Immature natural killer cell (primary cell): ENCODE measurements at places on chromosomes 16 and 17.

DNA sequence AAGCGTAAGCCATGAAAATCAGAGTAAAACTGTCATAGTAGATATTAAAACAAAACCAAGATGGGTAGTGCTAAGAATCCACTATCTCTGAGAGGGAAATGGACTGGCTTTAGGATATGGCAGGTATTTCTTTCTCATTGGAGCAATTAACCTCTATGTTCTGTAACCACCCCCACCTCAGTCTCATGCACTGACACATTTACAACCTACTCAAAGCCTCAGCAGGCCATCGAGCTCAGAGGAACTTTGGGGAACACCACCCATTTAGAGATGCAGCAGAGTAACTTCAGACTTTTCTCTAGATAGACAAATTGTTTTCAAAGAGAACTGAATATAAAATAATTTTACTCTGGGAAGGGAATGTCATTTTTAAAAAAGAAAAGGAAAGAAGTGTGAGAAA lies 615.8 kb upstream of the ZFHX3 start:
- no peak overlapping the region for H3K27ac ChIP-seq
- DNase-seq = no peak
- H3K4me3 ChIP-seq = no peak overlapping the region
- H3K4me1 ChIP-seq = no peaks in the 10 kb centered on the region

GRCh38 chr17:78725448-78726021 lies 56.5 kb downstream of the CYTH1 start:
- H3K27ac ChIP-seq = peak overlapping the region; percentile 95
- H3K4me1 ChIP-seq = peaks cover 93% of the 10 kb centered on the region
- no peaks in the 10 kb centered on the region for H3K36me3 ChIP-seq
- H3K4me3 ChIP-seq = peak overlapping the region; percentile 76
- DNase-seq = peak; percentile 50

GRCh38 chr16:53598511-53599275 lies 95.7 kb upstream of the AKTIP start:
- H3K4me3 ChIP-seq = no peak overlapping the region
- H3K27me3 ChIP-seq = peaks cover 2% of the 10 kb centered on the region
- H3K27ac ChIP-seq = no peak overlapping the region

- no peak overlapping the region for H3K4me3 ChIP-seq
- no peaks in the 10 kb centered on the region for H3K27me3 ChIP-seq
- H3K36me3 ChIP-seq = no peaks in the 10 kb centered on the region
- no peak overlapping the region for H3K27ac ChIP-seq
These were observed 129.7 kb upstream of the PMFBP1 start for GRCh38 chr16:72301523-72302236.

DNA sequence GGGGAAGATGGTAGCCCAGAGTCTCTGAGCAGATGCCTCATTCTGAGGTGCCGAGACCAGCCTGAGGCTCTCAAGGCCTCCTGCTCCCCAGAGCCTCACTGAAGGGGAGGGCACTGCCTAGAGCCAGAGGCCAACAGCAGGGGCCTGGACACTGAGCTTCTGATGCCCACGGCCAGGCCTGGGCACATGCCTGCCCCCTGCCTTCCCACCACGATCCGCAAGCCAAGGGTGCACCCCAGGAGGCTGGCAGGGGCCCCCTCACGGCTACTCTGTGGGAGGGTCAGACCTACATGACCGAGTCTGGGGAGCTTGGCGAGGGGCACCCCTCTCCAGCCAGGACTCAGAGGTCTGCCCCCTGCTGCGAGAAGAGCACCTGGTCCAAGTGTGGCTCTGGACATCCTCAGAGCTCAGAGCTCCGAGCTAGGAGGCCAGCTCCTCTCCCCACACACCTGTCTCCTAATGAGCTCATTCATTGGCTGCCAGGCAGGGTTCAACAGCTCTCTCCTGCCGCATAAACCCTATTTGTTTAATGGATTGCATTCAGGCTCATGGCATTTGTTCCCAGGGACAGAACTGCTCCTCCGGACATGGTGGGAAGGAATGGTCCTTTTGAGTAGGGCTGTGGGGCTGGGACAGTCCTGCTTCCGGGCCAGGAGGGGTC lies 13.9 kb downstream of the OTOP3 start:
- H3K4me3 ChIP-seq = no peak overlapping the region
- H3K27me3 ChIP-seq = peaks cover 2% of the 10 kb centered on the region
- H3K27ac ChIP-seq = no peak overlapping the region
- no peak for DNase-seq
- no peaks in the 10 kb centered on the region for H3K4me1 ChIP-seq

- no peak overlapping the region for H3K4me3 ChIP-seq
- DNase-seq = no peak
- no peaks in the 10 kb centered on the region for H3K27me3 ChIP-seq
- H3K4me1 ChIP-seq = no peaks in the 10 kb centered on the region
These were observed 12.9 kb downstream of the TTYH2 start for GRCh38 chr17:74226252-74226651.
